ENCODE measurements at places on chromosomes 4 and X.

DNA sequence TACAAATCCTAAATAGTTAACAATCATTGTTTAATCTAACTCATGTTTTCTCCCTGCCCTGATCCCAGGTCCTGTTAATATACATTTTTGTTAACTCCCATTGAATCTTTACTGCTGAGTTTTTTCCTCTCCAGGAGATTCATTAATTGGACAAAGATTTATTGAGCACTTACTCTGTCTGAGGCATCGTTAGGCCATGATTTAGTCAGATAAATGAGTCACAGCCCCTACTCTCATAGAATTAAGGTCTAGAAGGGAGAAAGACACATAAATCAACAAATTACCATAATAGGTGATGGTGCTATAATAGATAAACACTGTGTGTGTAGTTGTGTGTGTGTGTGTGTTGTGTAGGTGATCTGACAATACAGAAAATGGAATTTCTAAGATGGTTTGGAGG lies 112.5 kb downstream of the MAPK10 start:
- no peaks in the 10 kb centered on the region for H3K27me3 ChIP-seq
- H3K4me1 ChIP-seq = no peaks in the 10 kb centered on the region
- DNase-seq = no peak
- no peaks in the 10 kb centered on the region for H3K36me3 ChIP-seq

DNA sequence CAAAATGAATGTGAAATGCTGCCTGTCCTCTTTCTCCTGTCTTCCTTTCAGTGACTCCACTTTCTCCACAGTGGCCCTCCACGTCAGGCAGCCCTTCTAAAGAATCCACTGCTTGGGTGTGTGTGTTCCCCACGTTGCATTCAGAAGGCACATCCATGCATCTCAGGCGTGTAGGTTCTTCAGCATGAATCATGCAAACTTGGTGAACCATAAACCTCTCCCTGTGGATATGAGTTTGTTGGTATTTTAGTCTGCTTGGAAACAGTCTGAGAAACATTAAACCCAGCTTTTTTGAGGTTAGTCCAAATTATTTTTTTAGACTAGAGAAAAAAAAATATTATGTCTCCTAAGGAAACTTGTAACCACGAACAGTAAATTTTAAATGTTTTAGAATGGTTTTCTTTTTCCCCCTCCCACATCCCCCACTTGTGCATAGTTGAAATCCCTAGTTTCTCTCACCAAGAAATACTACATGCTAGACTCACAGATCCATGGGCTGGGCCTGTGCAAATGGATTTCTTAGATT lies 251.6 kb downstream of the CBR4 start:
- H3K4me3 ChIP-seq = no peak overlapping the region
- H3K27ac ChIP-seq = no peak overlapping the region
- H3K27me3 ChIP-seq = no peaks in the 10 kb centered on the region
- H3K36me3 ChIP-seq = no peaks in the 10 kb centered on the region
- no peak for DNase-seq

- H3K27ac ChIP-seq = no peak overlapping the region
- no peaks in the 10 kb centered on the region for H3K4me1 ChIP-seq
- no peaks in the 10 kb centered on the region for H3K36me3 ChIP-seq
- H3K27me3 ChIP-seq = no peaks in the 10 kb centered on the region
- H3K4me3 ChIP-seq = no peak overlapping the region
Measured at GRCh38 chr4:32000846-32001488, 1280.8 kb downstream of the PCDH7 start.

- no peak overlapping the region for H3K27ac ChIP-seq
- H3K4me1 ChIP-seq = no peaks in the 10 kb centered on the region
- H3K27me3 ChIP-seq = no peaks in the 10 kb centered on the region
- no peaks in the 10 kb centered on the region for H3K36me3 ChIP-seq
Measured at GRCh38 chr4:154714339-154715040, 29.3 kb upstream of the LRAT start.

GRCh38 chrX:153805436-153805835 lies 11.0 kb downstream of the SSR4 start:
- no peak overlapping the region for H3K27ac ChIP-seq
- no peak overlapping the region for H3K4me3 ChIP-seq
- H3K27me3 ChIP-seq = no peaks in the 10 kb centered on the region
- no peak for DNase-seq

DNA sequence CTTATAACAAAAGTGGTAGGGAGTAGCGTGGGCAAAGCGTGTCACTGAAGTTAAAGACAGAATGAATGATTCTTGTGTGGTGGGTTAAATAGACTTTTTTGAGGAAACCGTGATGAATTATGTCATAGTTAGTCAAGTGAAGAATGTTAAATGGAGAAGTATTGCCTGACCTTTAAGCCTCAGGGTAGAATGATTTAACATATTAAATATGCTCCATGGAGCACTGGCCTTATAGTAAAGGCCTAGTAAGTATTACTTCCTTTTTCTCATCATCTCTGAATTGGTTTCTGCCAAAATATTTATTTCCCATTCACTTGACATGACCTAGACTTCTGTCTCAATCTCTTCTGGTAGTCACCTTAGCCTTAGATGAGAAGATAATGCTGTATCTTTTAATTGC lies 23.7 kb downstream of the MAGEB1 start:
- H3K27me3 ChIP-seq = no peaks in the 10 kb centered on the region
- no peak overlapping the region for H3K27ac ChIP-seq
- H3K4me3 ChIP-seq = no peak overlapping the region
- no peak for DNase-seq

DNA sequence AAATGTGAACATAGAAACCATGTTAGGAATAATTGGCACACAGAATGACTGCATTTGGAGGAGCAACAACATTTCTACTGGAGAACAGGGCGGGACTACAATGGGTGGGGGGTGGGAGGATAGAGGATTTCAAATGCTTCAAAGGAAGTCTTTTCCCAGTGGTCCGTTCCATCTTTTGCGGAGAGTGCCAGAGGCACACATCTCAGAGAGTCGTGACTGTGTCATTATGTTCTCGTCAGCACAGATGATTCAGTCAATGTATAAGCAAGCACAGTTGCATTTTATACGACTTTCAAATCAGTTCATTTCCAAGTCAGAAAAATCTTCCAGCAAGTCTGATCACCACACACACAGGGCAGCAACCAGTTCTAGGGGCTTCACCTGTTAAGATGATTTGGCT lies 22.7 kb upstream of the GPR50 start:
- no peak overlapping the region for H3K4me3 ChIP-seq
- no peak overlapping the region for H3K27ac ChIP-seq
- no peaks in the 10 kb centered on the region for H3K27me3 ChIP-seq
- H3K4me1 ChIP-seq = no peaks in the 10 kb centered on the region
- no peaks in the 10 kb centered on the region for H3K36me3 ChIP-seq
- no peak for DNase-seq

DNA sequence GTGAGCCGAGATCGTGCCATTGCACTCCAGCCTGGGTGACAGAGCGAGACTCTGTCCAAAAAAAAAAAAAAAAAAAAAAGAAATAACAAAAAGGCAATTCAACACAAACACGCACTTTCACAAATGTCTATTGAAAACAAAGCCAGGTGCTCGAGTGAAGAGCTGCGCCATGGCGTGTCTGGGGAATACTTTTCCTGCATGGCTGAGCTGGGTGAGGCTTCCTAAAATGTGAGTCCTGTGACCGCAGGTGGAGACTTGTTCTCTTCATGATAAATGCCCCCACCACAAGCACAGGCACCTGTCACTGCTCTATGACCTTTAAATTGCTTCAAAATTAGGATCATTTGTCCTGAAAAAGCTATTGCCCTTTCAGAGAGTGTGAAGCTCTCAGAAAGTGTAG lies 4.0 kb upstream of the ABLIM2 start:
- no peak overlapping the region for H3K27ac ChIP-seq
- H3K4me1 ChIP-seq = peaks cover 28% of the 10 kb centered on the region
- H3K4me3 ChIP-seq = no peak overlapping the region
- peaks cover 4% of the 10 kb centered on the region for H3K27me3 ChIP-seq
- no peaks in the 10 kb centered on the region for H3K36me3 ChIP-seq
- DNase-seq = no peak

GRCh38 chr4:23484689-23485088 lies 405.2 kb downstream of the PPARGC1A start:
- no peak overlapping the region for H3K27ac ChIP-seq
- no peaks in the 10 kb centered on the region for H3K4me1 ChIP-seq
- no peaks in the 10 kb centered on the region for H3K27me3 ChIP-seq
- no peak for DNase-seq
- H3K36me3 ChIP-seq = no peaks in the 10 kb centered on the region

- no peaks in the 10 kb centered on the region for H3K4me1 ChIP-seq
- H3K27ac ChIP-seq = no peak overlapping the region
- no peak overlapping the region for H3K4me3 ChIP-seq
- H3K36me3 ChIP-seq = no peaks in the 10 kb centered on the region
Measured at GRCh38 chr4:156865451-156865850, 106.1 kb downstream of the PDGFC start.

DNA sequence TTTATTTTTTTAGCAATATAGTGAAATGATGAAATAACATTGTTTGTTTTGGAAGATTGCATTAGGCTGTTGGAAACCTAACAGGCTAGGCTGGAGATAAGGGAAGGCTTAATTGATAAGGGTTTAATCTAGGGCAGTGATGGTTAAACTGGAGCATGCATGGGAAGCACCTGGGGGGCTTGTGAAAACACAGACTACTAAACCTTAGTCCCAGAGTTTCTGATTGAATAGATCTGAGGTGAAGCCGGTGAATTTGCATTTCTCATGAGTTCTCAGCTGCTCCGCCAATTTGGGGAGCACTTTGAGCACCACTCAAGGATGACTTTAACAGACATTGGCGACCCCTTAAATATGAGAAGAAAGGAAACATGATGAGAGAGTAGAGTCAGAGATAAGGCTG lies 11.5 kb downstream of the STK26 start:
- no peaks in the 10 kb centered on the region for H3K4me1 ChIP-seq
- no peaks in the 10 kb centered on the region for H3K36me3 ChIP-seq
- H3K27me3 ChIP-seq = no peaks in the 10 kb centered on the region
- DNase-seq = no peak

DNA sequence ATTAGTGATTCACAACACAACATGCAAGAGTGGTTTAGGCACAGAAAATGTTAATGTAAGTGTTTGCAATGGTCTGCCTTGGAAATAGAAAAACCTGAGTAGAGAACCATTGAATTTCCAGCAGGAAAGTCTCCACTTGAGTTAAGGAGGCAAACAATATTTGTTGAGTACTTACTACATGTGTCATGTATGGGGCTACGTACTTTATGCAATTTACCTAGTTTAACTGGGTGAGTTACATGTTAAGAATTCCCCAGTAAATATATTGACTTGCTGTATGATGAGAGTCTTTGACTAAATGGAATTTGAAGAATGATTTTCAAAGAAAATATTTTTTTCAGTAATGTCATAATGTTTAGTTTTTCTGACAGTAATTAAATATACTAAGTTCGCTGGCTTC lies 7.8 kb upstream of the NPNT start:
- no peaks in the 10 kb centered on the region for H3K4me1 ChIP-seq
- no peak overlapping the region for H3K27ac ChIP-seq
- H3K27me3 ChIP-seq = no peaks in the 10 kb centered on the region
- DNase-seq = no peak

- DNase-seq = no peak
- no peaks in the 10 kb centered on the region for H3K36me3 ChIP-seq
- no peaks in the 10 kb centered on the region for H3K4me1 ChIP-seq
- H3K27ac ChIP-seq = no peak overlapping the region
- H3K4me3 ChIP-seq = no peak overlapping the region
Measured at GRCh38 chr4:161664740-161665139, 499.1 kb downstream of the FSTL5 start.

- no peak for DNase-seq
- no peak overlapping the region for H3K4me3 ChIP-seq
- H3K27ac ChIP-seq = no peak overlapping the region
- no peaks in the 10 kb centered on the region for H3K36me3 ChIP-seq
- peaks cover 7% of the 10 kb centered on the region for H3K4me1 ChIP-seq
Measured at GRCh38 chrX:115372152-115372551, 82.6 kb downstream of the LUZP4 start.

DNA sequence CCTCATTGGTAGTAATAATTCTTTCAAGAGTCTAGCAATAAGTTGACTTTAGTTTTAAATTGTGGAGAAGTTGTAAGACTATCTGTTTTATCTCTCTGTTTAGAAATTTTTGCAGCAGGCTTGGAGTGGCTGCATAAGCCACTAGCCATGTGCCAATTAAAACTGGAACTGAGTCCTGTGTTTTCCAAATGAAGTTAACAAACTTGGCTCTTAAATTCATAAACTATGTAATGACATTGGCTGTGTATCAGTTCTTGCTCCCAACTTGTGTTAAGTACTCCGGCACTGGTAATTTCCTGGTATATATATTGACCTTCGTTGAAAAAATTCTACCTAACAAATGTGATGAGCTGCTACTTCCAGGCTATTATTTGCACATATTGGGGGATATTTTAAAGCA lies 420.4 kb downstream of the GBA3 start:
- H3K27ac ChIP-seq = no peak overlapping the region
- DNase-seq = no peak
- H3K4me3 ChIP-seq = no peak overlapping the region
- H3K27me3 ChIP-seq = no peaks in the 10 kb centered on the region
- H3K36me3 ChIP-seq = no peaks in the 10 kb centered on the region
- no peaks in the 10 kb centered on the region for H3K4me1 ChIP-seq

- H3K27me3 ChIP-seq = no peaks in the 10 kb centered on the region
- H3K4me1 ChIP-seq = no peaks in the 10 kb centered on the region
- H3K4me3 ChIP-seq = no peak overlapping the region
- H3K36me3 ChIP-seq = no peaks in the 10 kb centered on the region
Measured at GRCh38 chrX:135981668-135982067, 3.6 kb upstream of the SLC9A6 start.

DNA sequence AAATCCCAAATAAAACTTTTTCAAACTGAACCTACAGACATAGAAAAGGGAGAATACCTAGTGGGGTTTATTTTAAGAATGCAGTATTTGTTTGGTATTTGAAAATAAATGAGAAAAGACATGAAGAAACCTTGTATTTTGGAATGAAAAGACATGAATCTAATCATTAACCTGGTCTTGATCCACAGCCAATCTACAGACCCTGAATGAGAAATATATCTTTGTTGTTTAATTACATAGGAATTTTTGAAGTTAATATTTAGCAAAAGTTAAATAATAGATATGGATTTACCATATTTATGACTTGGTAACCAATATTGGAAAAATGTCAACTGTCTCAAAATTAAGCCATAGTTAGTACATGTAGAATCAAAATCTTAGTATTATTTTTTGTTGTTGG lies 76.8 kb downstream of the MAGEA10 start:
- no peaks in the 10 kb centered on the region for H3K4me1 ChIP-seq
- H3K36me3 ChIP-seq = no peaks in the 10 kb centered on the region
- no peak overlapping the region for H3K27ac ChIP-seq
- H3K27me3 ChIP-seq = no peaks in the 10 kb centered on the region

GRCh38 chr4:76896614-76897535 lies 1.1 kb downstream of the SOWAHB start:
- peak overlapping the region; percentile 62 for H3K4me3 ChIP-seq
- DNase-seq = no peak
- peaks cover 21% of the 10 kb centered on the region for H3K4me1 ChIP-seq
- peaks cover 45% of the 10 kb centered on the region for H3K27me3 ChIP-seq
- peak overlapping the region; percentile 76 for H3K27ac ChIP-seq

GRCh38 chr4:44149282-44149681 lies 299.3 kb downstream of the KCTD8 start:
- no peak overlapping the region for H3K27ac ChIP-seq
- DNase-seq = no peak
- no peaks in the 10 kb centered on the region for H3K36me3 ChIP-seq
- H3K4me3 ChIP-seq = no peak overlapping the region
- no peaks in the 10 kb centered on the region for H3K27me3 ChIP-seq

Measured in suprapubic skin (tissue), 4 donors.